Central memory CD8-positive, alpha-beta T cell (primary cell): ENCODE measurements at places on chromosomes 5 and 9.

DNA sequence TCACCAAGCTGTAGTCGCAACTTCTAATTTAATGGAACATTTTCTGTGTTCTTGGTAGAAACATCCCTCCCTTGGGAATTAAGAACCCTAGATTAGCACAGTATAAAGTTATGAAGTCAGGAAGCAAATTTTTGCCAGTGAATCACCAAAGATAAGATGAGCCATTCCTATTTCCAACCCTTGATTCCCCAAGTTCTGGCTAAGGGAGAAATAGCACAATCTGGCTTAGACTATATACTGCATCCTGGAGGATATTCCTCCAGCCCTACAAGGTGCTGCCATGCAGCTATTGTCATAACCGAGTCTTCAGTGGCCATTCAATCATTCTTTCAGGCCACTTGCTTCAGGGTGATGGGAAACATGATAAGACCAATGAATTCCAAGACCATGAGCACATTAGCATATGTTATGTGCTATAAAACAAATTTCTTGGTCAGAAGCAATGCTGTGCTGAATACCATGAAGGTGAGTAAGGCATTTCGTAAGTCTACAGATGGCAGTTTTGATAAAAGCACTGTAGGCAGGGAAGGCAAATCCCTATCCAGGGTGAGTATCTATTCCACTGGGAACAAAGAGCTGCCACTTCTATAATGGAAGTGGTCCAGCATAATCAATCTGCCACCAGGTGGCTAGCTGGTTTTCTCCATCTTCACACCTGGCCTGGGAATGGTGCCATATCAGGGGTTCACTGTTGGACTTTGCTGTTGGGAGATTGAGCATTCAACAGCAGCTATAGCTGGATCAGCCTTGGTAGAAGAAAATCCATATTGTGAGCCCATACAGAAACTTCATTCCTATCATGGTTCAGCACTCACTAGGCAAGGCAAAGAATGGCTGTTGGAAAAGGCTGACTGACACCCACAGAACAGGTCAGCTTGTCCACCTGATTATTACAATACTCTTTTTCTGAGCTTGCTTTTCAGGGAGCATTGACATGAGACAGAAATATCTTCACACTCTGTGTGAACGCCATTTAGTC is 19.6 kb upstream of the ARL15 start:
- no peaks in the 10 kb centered on the region for H3K4me1 ChIP-seq
- H3K4me3 ChIP-seq, result no peak overlapping the region
- H3K36me3 ChIP-seq, result no peaks in the 10 kb centered on the region

GRCh38 chr5:106089073-106089472 is 1581.7 kb downstream of the EFNA5 start:
- no peaks in the 10 kb centered on the region for H3K27me3 ChIP-seq
- no peak overlapping the region for H3K27ac ChIP-seq
- no peak overlapping the region for H3K4me3 ChIP-seq

- peaks cover 26% of the 10 kb centered on the region for H3K36me3 ChIP-seq
- H3K4me3 ChIP-seq, result no peak overlapping the region
- no peak for DNase-seq
- no peak overlapping the region for H3K27ac ChIP-seq
- no peaks in the 10 kb centered on the region for H3K27me3 ChIP-seq
These were observed 24.0 kb downstream of the STARD4 start for GRCh38 chr5:111488353-111488752.

DNA sequence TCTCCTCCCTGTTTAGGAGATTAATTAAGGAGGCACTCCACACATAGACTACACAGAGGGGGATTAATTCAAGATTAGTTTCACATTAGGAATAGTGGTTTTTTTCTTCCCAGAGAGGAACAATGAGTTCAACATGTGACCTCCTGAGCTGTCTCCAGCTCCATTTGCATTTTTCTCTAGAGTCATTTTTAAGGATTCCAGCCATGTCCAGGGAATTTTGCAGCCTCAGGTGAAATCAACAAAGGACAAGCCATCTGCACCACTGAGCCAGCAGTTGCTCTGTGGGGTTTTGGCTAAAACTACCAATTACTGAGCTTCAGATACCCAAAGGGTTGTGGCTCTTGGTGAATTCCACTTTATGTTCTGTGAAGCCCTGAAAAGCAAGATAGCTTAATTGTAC is 258.5 kb upstream of the PPP1R2B start:
- H3K27me3 ChIP-seq, result peaks cover 53% of the 10 kb centered on the region
- no peaks in the 10 kb centered on the region for H3K36me3 ChIP-seq
- no peaks in the 10 kb centered on the region for H3K4me1 ChIP-seq
- DNase-seq, result no peak

DNA sequence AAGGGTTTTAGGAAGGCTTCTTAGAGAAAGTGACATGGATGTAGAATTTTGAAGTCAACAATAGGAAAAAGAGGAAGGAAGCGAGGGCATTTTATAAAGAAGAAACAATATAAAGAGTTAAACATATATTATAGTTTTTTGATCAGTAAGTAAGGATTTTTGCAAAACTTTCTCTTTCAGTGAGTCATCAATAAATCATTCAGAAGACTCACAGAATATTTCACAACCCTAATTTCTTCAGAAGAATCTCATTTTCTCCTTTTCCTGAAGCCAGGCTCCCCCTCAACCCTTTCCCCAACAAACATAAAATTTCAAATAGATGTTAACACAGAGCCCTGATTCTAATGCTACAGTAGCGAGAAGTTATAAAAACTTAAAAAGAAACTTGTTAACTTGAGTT is 4.3 kb upstream of the COX7C start:
- H3K4me3 ChIP-seq, result no peak overlapping the region
- no peak for DNase-seq
- peaks cover 63% of the 10 kb centered on the region for H3K27me3 ChIP-seq
- H3K4me1 ChIP-seq, result peaks cover 9% of the 10 kb centered on the region
- peaks cover 8% of the 10 kb centered on the region for H3K36me3 ChIP-seq

DNA sequence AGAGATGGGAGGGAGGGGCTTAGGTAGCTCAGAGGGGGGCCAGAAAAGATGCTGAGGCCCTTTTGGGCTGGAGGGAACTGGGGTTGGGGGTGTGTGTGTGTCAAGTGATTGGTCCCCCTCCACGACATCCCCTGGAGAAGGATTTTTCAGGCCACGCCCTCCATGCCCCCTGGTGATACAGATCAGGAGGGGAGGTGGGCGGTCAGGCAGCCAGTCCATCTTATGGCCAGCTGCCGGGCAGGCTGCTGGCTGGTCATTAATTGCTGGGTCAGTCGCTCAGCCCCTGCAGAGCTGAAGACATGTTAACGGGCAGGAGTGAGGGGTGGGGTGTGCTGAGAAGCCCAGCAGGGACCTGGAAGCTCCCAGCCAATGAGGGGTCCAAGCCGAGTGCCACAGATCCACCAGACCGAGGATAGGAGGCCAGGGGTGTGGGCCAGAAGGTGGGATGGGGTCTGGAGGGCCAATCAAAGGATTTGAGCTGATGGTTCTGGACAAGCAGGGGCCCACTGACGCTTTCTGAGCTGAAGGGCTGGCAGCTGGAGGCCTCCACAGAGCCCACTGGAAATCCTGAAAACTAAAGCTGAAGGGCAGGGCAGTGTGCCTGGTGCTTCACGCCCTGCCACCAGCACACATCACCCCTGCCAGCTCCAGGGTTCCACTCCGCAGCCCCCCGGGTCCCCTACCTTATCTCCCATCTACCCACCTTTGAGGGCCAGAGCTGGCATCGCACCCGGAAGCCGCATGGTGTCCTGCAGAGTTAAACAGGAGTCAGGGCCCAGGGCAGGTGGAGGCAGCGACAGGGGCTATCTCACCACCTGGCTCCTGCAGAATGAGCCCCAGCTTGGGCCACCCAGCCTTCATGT is 19.1 kb downstream of the PDGFRB start:
- no peaks in the 10 kb centered on the region for H3K36me3 ChIP-seq
- no peak overlapping the region for H3K27ac ChIP-seq
